ENCODE measurements at places on chromosomes 1 and 21.

DNA sequence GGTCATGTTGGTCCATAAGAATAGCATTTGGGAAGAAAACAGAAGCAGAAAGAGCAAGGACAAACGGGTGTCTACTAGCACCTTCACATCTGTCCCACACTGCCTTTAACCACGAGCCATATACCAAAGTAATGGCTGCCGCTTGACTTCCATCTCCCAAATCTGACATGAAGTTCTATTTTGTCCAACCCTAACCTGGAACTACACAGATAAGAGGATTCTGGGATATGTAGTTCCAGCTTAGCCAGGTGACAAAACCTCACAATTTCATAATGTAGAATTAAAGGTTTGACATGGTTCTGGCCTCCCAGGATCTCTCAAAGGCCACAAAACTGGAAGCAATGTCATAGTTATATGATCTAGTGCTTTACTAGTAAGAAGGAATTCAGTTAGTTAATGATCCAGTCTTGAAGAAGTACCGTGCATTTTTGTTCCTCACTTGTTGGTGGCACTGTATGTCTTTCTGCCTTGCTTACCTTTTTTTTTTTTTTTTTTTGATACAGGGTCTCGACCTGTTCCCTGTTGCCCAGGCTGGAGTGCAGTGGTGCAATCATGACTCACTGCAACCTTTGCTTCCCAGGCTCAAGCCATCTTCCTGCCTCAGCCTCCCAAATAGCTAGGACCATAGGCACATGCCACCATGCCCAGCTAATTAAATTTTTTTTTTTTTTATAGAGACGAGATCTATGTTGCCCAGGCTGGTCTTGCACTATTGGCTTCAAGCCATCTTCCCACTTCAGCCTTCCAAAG is 17.5 kb downstream of the PTGFRN start:
- DNase-seq = no peak

DNA sequence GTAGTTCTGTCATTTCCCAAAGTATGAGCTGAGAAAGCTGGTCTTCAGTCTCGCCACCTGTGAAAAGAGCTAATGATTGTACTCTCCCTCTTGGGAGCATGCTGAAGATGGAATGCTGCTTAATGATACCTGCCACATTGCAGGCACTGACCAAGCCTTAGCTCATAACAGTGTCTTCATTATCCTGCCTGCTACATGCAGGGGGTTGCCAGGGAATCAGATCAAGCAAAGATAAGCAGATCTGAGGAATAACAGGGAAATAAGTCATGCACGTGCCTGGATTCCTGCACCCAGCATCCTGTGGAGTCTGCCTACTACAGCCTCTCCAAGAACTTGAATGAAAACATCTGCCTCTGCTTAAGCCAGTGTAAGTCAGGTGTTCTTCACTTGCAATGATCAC is 667.3 kb downstream of the NPHP4 start:
- no peak for DNase-seq

DNA sequence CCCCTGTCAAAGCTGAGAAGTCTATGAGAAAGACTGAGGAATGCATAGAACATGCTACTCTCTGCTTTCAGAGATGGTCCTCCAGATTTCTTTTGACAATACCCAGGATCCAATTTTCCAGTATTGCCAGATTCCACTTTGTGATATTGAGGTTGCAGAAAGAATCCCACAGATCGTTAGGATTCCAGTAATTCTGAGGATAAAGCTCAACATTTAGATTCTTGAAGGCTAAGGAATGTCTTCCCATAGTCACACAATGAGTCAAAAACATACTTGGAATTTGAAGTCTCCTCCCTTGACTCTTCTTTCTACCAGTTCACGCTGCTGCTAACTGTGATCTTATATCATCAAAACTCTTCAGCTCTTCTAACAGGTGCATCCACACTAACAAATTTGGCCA is 57.1 kb downstream of the TNFSF18 start:
- DNase-seq = no peak

GRCh38 chr1:83950106-83950661 is 48.7 kb downstream of the TTLL7 start:
- no peak for DNase-seq

- peak; percentile 45 for DNase-seq
Measured at GRCh38 chr1:203273869-203274602, 31.3 kb upstream of the BTG2 start.

DNA sequence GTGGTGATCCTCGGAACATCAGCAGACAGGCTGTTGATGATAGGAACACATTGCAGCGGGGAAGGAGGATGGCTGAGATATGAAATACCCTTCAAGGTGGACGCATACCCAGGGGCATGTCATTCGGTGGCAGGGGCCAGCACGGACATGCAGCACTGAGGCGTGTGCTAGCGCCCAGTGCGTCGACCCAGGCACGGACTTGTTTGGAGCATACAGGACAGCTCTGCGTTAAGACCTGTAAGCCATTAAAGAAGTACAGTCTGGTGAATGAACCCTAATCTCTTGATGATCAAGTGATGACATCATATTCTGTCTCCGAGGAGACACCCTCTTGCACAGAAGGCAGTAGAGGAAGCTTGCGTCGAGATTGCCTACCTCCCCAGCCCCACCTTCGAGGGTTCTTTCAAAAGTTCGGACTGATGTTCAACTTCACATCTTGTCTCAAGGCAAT is 63.6 kb upstream of the KIF26B start:
- no peak for DNase-seq

Measured in activated T-cell treated with anti-CD3 and anti-CD28 coated beads, Interleukin-2, amount 50 U/mL, for 48 hours (primary cell).